ENCODE measurements at places on chromosomes 1 and 21.

DNA sequence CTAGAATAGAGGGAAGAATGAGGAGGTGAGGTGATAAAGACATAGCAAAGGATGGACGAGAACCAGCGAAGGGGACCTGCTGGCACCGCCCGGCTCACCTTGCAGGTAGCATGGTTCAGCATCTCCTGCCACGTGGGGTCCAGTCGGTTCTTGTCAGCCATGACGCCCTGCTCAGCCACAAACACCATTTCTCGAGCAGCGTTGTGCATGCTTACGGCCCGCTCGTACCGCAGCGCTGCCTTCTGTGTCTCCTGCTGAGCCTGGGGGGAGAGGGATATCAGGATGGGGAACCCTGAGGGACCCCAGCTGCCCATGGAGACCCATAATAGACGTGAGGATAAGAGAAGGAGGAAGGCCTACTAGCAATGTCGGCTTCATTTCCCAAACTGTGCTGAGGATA lies 11.4 kb downstream of the SH3BP5L start:
- no peak for DNase-seq

DNA sequence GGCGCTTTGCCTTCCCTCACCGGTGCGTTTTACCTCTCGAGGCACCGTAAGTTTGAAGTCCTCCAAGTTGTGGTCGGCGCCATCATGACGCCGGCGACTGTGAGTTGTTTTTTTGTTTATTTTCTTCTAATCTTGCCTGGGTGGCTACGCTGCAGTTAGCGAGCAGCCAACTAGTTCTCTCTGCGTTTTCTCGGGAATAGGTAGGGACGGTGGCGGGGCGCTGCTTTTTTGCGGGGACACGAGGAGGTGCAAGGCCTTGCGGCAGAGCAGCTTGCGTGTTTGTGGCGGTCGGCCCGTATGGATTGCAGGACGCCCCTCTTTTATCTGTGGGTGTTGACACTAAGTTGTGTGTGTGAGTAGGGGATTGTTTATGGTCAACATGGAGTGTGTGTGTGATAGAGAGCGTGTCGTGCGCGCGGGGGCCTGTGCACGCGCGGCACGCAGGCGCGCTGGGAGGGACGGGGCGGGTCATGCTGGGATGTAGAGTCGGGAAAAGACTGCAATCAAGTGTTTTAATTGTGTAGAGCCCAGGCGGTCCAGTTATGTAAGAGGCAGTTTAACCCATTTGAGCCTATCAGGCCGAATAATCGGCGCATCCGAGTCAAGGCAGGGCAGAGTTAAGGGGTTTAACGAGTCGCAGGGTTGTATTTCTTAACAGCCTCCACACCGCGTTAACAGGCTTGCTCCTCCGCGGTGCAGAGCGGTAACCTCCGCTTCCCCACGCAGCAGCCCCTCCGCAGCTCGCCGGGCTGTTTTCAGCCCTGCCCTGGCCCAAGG lies 1.2 kb upstream of the NEGR1 start:
- DNase-seq = peak; percentile 61

DNA sequence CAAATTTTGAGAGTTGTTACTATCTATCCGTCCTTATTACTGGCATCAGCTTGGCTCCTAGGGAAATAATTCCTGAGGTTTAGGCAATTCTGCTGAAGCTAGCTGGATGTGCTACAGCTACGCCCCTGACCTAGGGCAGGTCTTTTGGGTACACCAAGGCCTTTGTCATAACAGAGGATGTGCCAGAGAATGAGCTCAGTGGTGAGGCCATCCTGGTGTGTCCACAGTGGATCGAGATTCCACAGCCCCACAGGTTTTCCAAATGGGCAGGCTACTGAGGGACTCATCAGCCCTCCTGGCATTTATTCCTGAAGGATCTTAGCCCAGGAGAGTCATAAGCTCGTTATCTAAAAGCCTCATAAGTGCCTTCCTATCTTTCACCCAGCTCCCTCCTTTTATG lies 475.2 kb upstream of the USP24 start:
- DNase-seq = no peak

- DNase-seq = no peak
Measured at GRCh38 chr1:156389311-156389710, 20.3 kb downstream of the RHBG start.

DNA sequence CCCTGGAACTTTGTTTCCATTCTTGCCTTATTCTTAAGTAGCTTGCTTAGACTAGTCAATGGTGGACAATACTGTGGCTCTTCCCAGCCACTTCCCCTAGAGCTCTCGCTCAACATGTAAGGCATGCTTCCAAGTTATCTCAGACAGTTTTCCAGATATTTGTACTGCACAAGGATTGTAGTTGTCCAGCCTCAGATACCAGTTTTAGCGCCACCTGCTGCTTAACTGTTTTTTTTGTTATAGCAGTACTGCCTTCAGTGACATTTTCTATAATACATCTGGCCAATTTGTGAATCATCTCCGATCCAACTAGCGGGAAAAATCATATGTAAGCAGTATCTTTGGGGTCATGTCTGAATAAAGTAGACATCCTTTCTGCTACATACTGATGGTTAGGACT lies 346.7 kb upstream of the ADGRL4 start:
- DNase-seq = peak; percentile 37

DNA sequence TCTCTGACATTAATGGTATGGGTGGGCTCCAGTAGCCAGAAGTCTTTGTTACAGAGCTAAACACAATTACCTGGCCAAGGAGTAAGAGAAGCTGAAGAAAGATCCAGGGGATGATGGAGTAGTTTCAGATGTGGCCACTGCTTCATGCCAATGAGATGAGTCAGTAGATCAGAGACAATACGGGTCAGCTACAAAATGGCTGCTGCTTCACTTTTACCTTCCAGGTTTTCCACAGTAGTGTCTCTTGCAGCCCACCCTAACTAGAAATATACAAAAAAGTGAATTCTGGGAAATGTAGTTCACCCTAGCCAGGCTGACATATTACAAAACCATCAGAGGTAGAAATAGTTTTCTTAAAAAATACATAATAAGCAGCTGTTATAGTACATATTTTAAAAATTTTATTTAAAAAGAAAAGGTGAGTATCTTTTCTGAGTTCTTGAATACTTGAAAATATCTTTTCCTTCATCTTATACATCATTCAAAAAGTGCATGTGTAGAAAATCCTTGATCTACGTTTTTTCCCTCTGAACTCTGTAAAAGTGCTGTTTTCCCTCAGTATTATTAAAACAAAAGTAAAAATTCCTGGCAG lies 36.1 kb downstream of the LRIF1 start:
- DNase-seq = no peak

DNA sequence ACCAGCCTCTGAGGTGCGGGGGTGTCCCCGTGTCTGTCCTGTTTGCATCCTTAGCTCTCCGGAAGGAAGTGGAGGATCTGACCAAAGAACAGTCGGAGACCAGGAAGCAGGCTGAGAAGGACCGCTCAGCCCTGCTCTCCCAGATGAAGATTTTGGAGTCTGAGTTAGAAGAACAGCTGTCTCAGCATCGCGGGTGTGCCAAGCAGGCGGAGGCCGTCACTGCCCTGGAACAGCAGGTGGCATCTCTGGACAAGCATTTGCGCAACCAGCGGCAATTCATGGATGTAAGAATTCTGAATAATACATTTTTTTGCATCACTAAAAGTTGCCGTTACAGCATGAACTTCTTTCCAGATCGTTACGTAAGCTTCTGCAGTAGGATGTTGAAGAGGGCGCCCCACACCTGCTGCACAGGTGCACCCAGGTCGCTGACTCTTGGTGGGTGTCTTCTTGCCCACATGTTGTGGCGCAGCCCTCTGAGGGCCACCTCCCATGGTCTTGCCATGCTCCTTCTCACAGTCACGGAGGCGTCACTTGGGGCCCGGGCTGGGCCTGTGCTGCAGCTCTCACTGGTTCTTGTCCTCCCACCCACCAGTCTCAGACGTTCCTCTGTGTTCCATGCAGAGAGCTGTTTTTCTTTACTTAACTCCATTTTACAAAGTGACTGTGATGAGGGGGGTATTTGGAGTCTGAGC lies 61.3 kb upstream of the DIP2A start:
- no peak for DNase-seq

GRCh38 chr1:58431901-58432620 lies 114.5 kb downstream of the OMA1 start:
- DNase-seq = no peak

GRCh38 chr1:166391279-166392066 lies 224.7 kb upstream of the FAM78B start:
- no peak for DNase-seq

- no peak for DNase-seq
Measured at GRCh38 chr1:247475793-247476192, 17.9 kb upstream of the OR2B11 start.

GRCh38 chr1:227317523-227318015 lies 723 bp downstream of the CDC42BPA start:
- peak; percentile 67 for DNase-seq

GRCh38 chr1:227308367-227309336 lies 9.6 kb downstream of the CDC42BPA start:
- DNase-seq = no peak

- DNase-seq = no peak
Measured at GRCh38 chr1:179206812-179207211, 22.7 kb downstream of the ABL2 start.

DNA sequence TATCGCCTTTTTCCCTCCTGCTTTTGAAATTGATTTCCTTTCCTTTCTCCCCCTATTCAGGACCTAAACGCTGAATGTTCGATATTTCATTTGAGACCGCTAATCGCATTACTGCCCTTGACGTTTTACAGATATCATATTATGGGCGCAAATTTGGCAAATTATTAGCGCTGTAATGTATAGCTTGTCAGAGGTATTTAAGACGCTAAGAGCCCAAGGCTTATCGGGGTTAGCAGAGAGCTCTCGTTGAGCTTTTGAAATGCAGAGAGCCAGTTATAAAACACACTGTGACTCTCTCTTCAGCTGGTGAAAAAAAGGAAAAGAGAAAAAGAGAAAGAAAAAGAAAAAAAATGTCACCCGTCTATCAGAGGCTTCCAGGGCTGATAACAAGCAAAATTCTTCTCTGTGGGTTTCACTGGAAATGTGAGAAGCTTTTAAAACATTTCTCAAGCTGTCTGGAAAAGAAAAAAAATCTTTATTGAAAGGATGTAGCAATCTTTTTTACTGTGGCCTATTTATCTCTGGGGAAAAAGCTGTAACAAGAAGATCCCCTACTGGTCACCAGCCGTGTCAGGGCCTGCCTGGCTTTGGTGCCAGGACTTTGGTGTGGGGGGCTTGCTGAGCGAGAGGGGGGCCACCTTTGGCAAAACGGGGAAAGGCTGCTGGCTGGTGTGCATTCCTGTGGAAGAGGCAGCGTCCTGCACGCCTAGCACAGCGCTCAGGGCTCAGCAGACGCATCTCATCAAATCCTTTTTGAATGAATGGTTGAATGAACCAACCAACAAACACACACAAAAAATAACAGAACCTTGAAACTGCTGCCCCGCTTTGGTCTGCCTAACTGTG lies 119.8 kb downstream of the RNF220 start:
- no peak for DNase-seq

DNA sequence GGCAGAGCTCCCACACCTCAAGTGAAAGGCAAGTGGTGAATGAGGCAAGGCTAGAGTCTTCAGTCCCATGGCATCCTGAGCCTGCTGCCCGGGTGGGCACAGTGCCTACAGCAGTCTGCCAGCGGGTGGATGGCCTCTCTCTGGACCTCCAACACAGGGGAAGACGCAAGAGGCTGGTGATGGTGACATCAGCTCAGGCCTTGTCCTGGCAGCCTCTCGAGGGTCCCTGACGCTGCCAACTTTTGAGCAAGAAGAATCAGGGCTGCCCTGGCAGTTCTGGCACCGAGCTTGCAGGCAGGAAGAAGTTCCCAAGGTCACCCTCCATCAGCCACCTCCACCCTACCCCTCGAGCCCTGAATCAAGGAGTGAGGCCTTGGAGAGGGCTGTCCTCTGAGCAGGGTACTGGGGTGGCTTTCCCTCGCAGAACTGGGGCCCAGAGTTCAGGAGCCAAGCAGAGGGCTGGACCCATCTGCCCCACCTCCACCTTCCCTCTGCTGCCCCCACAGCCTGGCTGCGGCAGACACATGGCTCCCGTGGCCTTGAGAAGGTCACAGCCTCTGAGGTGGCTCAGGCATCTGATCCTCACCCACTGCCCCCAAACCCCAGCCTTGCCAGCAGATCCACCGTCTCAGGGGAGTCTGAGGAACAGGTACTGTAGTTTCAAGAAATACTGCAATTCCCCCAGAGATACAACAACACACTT lies 5.8 kb downstream of the RAP1GAP start:
- DNase-seq = no peak

DNA sequence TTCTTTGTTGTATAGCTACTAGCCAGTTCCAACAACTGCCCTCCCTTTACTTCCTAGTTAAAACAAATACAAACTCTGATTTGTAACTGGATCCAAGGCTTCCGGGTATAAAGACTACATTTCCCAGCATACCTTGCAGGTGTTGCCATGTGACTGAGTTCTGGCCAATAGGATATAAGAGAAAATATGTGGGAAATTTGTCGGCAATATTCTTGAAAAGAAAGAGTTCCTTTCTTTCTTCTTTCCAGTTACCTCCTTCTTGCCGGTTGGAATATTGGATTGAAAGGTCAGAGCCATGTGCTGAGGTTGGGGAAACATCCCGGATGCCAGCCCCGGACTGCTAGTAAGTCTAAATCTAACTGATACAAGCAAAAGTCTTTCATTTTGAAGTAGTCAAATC lies 23.0 kb upstream of the ZBTB40 start:
- DNase-seq = peak; percentile 77

DNA sequence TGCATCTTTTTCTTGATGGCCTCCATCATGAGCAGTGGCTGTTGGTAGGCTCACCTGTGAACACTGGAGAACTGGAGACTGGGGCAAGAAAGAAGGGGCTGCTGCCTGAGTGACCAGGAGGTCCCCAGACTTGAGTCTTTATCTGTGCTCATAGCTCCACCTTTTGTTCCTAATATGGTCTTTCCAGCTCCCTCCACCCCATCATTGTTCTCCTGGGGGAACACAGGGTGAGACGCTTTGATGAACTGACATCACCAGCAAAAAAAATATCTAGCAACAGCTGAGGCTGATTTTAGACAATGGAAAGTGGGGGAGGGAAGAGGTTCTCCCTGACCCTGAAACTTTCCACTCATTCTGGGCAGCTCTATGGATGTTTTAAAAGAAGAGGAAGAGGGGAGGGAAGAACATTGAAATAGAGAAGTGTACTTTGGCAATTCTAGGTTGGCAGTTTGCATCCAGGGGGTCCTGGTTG lies at the start of gene TPM3:
TPM3 (minus strand) TSS at position 111 of the 472 bp plus-strand sequence; CDS start at position 29, 82 bp downstream.
- peak; percentile 55 for DNase-seq
